IPS-NIHi11 (cell line): ENCODE measurements at places on chromosomes 13 and 19.

GRCh38 chr13:112133499-112134390 is 66.8 kb downstream of the SOX1 start:
- DNase-seq, result no peak

DNA sequence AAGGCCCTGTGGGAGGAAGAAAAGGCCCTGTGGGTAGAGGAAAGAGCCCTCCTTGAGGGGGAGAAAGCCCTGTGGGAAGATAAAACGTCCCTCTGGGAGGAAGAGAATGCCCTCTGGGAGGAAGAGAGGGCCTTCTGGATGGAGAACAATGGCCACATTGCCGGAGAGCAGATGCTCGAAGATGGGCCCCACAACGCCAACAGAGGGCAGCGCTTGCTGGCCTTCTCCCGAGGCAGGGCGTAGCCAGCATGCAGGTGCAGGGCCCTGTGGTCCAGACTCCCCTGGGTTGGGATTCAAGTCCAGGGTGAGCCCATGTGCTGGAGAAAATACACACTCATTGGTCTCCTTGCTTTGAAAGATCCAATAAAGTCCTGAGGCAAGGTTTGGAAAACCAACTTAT is 4.1 kb downstream of the CCDC70 start:
- DNase-seq, result peak; percentile 43

DNA sequence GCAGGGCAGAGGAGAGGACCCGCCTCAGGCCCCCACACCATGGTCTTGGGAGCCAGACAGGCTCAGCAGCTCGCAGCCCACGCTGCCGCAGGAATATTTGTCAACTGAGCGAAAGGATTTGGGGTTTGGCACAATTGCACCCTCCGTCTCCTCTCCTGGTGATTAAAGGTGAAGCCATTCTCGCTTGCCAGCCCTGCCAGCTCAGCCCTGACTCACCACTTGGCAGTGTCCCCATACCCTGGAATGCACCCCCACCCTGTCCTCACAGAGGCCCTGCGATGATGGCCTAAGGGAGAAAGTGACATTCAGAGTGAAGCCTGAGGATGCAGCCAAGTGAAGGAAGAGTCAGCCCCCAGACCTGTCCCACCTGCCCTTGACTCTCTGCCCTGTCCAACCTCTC is 18.8 kb downstream of the CYTH2 start:
- no peak for DNase-seq

DNA sequence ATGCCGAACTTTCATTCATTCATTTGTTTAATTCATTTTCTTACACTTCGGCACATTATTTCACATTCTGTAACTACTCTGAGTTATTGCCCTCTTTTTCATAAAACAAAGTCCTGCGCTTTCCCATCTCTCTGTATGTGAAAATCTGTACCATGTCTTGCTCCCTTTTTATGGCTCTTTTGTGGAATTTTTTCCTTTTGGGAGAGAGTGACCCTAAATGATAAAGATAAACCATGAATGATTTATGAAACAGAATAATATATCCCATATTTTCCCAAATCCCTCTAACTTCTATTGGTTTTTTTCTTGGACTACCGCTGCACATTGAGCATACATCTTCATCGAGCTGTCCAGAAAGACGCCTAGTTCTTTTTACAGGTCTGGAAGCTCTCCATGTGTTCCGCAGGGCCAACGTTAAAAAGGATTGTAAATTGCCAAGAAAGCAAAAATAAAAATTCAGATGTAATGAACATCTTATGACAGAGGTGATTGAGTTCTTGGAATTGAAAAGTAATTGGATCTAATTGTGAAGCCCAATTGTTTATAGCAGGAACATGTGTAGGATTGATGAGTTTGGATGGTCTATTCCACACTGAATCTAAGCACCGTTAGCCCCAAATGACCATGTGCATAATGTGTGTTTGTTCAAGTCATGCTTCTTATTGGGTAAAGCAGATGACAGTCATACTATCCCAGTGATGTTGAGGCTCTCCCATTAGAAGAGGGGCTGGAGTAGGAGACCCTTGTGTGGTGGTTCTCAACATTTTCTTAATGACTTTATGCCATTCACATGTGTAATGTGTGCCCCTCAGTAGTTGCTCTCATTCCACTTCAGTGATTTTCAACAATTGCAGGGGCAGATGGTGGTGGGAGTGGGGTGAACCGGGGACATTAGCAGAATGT is 378.9 kb downstream of the DLEU7 start:
- DNase-seq, result no peak

DNA sequence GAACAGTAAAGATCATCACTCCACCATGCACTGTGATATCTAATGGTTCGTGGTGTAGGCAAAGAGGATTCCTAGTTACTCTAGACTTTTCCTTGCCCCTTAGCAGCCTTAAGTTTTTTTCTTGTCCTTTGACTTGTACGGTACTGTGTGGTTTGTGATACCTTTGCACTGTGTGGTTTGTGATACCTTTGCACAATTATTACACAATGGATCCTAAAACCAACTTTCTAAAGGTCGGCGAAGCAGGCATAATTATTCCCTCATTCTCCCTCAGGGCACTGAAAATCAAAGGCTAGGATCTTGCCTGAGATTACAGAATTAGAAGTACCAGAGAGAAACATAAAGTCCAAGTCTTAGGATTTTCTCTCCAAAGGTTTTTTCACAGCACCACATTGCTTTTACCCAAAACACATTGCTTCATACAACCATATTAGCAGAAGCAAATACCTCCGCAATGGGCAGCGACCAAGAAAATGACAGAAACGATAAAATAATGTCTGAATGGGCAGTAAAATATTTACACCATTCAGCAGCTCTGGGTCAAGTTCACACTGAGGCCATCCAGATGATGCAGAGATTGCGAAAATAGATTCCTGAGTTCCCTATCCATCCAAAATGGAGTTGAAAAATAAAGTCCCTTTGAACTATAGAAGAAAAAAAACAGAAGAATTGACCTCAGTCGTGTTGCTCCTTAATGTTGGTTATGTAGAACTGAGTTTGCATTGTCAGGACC is 106.4 kb downstream of the FGF14 start:
- no peak for DNase-seq

GRCh38 chr19:55227241-55228014 is 1.1 kb downstream of the TMEM86B start:
- peak; percentile 11 for DNase-seq

DNA sequence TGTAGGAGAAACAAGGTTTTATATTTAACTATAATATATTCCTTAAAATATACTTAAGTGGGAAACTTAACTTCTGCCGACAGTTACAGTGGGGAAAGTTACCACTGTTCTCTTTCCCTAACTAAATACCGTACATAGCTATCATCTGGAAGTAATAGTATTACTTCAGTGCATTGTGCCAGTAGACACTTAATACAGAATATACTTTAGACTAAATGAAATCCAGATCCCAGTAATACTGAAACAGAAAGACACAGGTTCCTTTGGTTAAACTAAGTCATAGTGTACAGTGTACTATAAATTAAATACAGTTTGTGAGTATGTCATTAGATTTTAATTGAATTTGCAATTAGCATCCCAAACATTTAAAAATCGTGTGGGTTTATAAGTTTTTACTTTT is 107.5 kb downstream of the PCCA start:
- no peak for DNase-seq

DNA sequence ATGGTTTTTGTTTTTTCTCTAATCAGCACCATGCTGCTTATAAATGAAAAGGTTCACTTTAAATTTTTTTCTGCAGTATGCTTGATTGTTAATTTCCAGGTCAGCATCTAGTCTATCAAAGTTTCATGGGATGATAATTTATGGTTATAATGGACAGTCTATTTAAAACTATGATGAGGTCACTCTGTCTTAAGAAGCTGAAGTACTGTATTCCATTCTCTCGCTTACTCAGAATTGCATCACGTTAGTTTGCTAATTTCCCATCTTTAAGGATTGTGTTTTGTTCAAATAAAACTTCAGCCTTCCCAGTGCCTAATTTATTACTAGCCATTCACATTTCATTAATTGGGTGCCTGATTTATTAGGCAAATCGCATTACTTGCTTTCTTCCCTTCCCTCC is 94.3 kb downstream of the GPC6 start:
- DNase-seq, result no peak

GRCh38 chr13:50969691-50970090 is 60.1 kb downstream of the RNASEH2B start:
- peak; percentile 68 for DNase-seq

- peak; percentile 83 for DNase-seq
Measured at GRCh38 chr19:4014541-4015491, 7.3 kb downstream of the PIAS4 start.

GRCh38 chr13:44967704-44968433 is 21.4 kb downstream of the NUFIP1 start:
- no peak for DNase-seq

- no peak for DNase-seq
Measured at GRCh38 chr13:43299374-43299773, 276.0 kb downstream of the DNAJC15 start.

DNA sequence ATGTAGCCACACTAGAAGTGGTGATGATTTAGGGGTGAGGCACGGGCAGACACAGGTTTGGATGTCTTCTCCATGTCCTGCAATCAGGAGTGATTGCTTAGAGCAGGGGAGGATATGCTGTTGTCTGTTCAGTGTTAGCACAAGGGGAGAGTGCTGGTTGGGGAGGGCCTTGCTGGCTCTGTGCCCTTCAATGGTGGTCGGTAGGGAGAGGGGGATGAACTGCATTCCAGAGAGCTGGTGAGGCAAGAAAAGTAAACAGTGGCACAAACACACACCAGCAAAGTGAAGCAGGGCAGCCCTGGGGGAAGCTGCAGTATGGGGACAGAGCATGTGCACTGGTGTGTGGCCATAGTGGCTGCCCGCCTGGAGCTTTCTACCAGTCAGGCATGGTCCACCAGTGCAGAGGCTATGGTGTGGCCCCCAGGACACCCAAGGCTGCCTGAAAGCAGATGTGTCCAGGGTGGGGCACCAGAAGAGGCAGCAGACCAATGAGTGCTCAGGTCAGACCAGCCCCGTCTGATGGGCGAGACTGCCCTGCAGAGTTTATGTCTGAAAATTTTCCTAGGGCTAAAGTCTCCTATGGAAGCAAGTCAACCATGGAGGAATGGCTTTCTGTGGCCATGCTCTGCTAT is 1676.9 kb downstream of the PCDH9 start:
- DNase-seq, result no peak

DNA sequence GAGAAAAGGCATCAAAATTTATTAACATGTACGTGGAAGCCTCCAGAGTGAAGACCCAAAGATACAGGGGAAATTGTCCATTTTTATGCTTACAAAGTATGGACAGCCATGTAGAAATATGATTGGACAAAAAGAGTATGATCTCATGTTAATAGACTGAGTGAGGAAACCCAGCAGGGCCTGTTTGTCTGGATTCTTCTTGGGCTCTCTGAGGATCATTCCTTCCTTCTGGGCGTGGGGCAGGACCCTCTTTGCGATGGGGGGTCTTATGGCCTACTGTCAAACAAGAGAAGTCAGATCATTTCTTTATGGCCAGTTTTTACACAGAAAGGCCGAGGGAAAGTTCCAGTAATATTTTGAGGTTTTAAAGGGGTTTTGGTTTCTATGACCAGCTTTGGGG is 110.8 kb downstream of the ESD start:
- DNase-seq, result no peak

DNA sequence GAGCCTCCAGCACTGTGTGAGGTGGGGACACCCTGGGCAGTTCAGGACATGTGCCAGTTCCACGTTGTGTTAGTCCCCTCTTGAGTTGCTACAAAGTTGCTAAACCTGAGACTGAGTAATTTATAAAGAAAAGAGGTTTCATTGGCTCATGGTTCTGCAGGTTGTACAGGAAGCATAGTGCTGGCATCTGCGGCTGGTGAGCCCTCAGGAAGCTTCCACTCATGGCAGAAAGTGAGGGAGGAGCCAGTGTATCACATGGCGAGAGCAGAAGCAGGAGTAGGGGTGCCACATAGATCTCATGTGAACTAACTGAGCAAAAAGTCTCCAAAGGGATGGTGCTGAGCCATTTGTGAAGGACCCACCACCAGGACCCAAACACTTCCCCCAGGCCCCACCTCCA is 33.2 kb downstream of the TRPM4 start:
- no peak for DNase-seq

DNA sequence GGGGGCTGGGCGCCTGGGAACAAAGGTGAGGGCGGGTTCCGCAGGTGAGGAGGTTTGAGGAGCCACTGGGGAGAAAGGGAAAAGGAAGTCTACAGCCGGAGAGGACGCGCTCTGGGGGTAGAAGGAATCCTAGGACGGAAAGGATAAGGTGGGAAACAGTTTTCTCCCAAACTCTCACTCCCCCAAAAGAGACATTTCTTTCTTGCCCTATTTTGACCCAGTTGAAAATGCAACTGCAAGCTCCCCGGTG is 651 bp upstream of the POLR1D start:
- no peak for DNase-seq

- DNase-seq, result no peak
Measured at GRCh38 chr19:29908963-29909944, 32.8 kb upstream of the URI1 start.

GRCh38 chr19:56547535-56547934 is 8.8 kb downstream of the ZFP28 start:
- DNase-seq, result no peak

DNA sequence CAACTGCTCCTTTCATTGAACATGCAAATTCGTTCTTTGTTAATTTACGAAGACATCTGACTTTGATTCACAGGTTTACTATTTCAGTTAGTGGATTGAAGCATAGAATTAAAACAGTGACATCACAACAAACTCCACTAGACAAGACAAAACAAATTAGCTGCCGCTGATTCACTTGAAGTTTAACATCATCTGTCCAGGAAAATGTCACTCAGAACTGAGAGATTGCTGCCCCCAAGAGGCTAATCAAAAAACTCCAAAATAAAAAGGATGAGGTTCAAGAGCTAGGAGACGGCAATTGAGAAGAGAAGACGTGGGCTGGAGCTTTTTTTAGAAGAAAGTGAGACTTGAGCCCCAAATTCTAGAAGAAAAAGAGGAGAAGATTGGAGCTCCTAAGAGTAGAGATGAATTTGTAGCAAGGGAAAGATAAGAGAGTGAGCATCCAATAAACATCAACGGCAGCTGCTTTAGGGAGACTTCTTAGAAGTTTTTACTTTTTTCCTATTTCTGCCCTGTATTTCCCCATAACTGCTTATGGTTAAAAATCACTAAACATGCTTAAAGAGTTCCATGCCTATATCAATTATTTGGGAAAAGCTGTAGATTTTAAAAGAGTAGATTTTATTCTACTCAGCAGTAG is 40.8 kb upstream of the TPP2 start:
- DNase-seq, result peak; percentile 40

- DNase-seq, result peak; percentile 84
Measured at GRCh38 chr19:5154129-5154798, 185.4 kb downstream of the KDM4B start.
